ENCODE measurements at places on chromosomes 5 and 9.

GRCh38 chr5:57950616-57951228 is 468.1 kb upstream of the ACTBL2 start:
- no peak for DNase-seq

GRCh38 chr5:62038024-62038423 is 268.0 kb upstream of the KIF2A start:
- DNase-seq, result no peak

GRCh38 chr5:79267180-79267579 is 31.2 kb downstream of the JMY start:
- DNase-seq, result no peak

GRCh38 chr5:154162539-154163151 is 27.9 kb upstream of the GALNT10 start:
- DNase-seq, result no peak

DNA sequence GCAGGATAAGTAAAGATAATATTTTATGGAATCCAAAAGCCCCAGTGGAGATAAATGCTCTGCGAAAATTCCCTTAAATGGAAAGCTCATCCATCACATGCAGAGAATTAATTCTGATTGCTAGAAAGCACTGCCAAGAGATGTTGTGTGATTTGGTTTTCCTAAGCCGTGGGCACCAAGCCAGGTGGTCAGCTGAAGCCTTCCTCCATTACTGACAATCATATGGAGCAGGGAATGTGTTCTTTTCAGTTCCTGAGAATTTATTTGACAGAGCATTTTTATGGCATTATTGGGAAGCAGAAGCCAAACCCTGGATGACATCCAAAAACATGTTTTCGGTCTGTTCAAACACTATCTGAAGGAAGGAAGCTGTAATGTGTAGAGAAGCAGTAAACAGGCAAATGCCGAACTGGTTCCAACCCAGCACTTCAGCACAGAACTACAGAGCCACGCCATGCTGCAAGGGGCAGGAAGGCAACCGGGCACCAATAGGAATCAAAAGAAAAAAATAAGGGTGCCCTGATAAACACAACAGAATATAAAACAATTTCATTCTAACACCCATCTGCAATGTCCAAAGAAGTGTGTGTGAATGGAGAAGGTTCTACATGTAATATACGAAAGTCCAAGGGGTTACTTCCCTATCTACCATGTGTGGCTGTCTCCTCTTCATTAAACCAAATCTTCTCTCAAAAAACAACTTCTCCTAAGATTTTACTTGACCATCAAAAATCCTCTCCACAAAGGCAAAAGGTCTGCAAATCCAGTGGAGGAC is 12.3 kb downstream of the ARSB start:
- DNase-seq, result no peak

- DNase-seq, result no peak
These were observed 40.8 kb upstream of the CKMT2 start for GRCh38 chr5:81192373-81192750.

DNA sequence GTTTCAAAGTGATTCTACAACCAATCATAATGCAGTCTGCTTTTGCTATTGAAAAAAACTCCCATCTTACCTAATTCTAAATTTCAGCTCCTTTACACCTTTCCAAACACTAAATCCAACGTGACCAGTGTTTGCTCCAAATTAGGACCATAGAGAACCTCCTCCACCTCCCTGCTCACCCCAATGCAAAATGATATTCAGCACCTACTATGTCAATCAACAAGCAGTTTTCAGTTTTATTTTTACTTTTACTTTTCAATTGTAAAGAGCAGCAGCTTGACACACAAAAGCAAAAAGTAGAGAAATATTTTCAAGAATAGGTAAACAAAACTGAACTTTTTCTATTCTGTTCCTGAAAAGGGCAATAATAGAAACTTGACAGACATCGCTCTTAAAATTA is 3.4 kb downstream of the FAM13B start:
- no peak for DNase-seq
